ENCODE measurements at places on chromosomes 1 and 21. TPM values are rescaled to one million over a fixed set of nuclear protein-coding genes. Genes with fewer than 3 reads are reported as not detected.

LAMC1 gene
- 1,111 TPM for total RNA-seq

ACKR1 gene
- 2.4 TPM for total RNA-seq

ZNF683 gene
- not detected for total RNA-seq

EVI5 gene
- 55.6 TPM for total RNA-seq

TESK2 gene
- total RNA-seq: 2.8 TPM

RXRG gene
- total RNA-seq: not detected

TPTE gene
- total RNA-seq: not detected

ADAMTS5 gene
- total RNA-seq: 1.1 TPM

MYBPH gene
- total RNA-seq: not detected

LCE1C gene
- not detected for total RNA-seq

NSUN4 gene
- 11.4 TPM for total RNA-seq

DYNLT4 gene
- total RNA-seq: 0.16 TPM

ADORA3 gene
- not detected for total RNA-seq

KCND3 gene
- 3.6 TPM for total RNA-seq

NOS1AP gene
- total RNA-seq: not detected

B3GALT2 gene
- 0.49 TPM for total RNA-seq

ITLN2 gene
- total RNA-seq: not detected

S100A1 gene
- total RNA-seq: not detected

SH3D21 gene
- 4.7 TPM for total RNA-seq

PLK3 gene
- total RNA-seq: 18.1 TPM

IL12RB2 gene
- not detected for total RNA-seq

PRCC gene
- 47.3 TPM for total RNA-seq

LDLRAD1 gene
- total RNA-seq: not detected

SLC16A4 gene
- total RNA-seq: 10.4 TPM

NPR1 gene
- total RNA-seq: 9.4 TPM

MAGI3 gene
- total RNA-seq: 6.2 TPM

FCER1G gene
- total RNA-seq: not detected

TNFAIP8L2 gene
- total RNA-seq: not detected

CFAP107 gene
- not detected for total RNA-seq

MAN1A2 gene
- total RNA-seq: 19.7 TPM

MPZ gene
- 0.90 TPM for total RNA-seq

HOOK1 gene
- not detected for total RNA-seq

JAM2 gene
- total RNA-seq: 0.65 TPM

MATN1 gene
- total RNA-seq: not detected

SMIM1 gene
- total RNA-seq: not detected

TTC3 gene
- 129 TPM for total RNA-seq

FCN3 gene
- 0.49 TPM for total RNA-seq

SERTAD4 gene
- 0.18 TPM for total RNA-seq

LCE4A gene
- not detected for total RNA-seq

MPZL1 gene
- 149 TPM for total RNA-seq

MYOM3 gene
- total RNA-seq: not detected

AHCTF1 gene
- total RNA-seq: 16.4 TPM

ABCG1 gene
- 2.9 TPM for total RNA-seq

CNKSR1 gene
- total RNA-seq: not detected

CASQ2 gene
- total RNA-seq: not detected

SV2A gene
- total RNA-seq: 3.4 TPM

MAP7D1 gene
- 117 TPM for total RNA-seq

MSTO1 gene
- 12.2 TPM for total RNA-seq

BLACAT1 gene
- total RNA-seq: not detected

C1orf87 gene
- total RNA-seq: not detected

CLCA1 gene
- not detected for total RNA-seq

RPAP2 gene
- total RNA-seq: 15.3 TPM

GJC2 gene
- total RNA-seq: 1.5 TPM

NBPF4 gene
- not detected for total RNA-seq

OLIG1 gene
- not detected for total RNA-seq

NTMT2 gene
- total RNA-seq: not detected

KMO gene
- total RNA-seq: not detected
